Pancreas (tissue), 10 donors: ENCODE measurements at places on chromosomes 16 and 17. TPM values are rescaled to one million over a fixed set of nuclear protein-coding genes. Genes with fewer than 3 reads are reported as not detected.
A peak's percentile ranks its signal among the peaks of the same experiment; 100 is the strongest.

The TMIGD1 gene
- total RNA-seq = not detected

DNA sequence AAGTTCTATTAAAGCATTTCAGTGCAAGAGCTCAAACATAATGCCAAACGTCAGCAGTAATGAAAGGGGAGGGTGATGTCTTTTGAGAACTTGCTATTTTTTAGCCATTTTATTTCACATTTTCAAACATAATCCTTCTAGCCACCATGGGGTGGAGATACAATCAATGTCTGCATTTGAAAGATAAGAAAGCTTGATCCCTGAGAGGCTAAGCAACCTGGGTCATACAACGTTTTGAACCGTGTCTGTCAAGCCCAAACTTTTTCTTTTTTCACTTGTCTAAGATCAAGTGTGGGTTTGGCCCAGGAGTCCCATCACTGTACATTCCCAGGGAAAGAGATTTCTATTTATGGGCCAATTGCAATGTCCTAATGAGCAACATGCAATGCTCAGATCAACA, 331.1 kb downstream of the SLC39A11 start:
- no peak for DNase-seq

DNA sequence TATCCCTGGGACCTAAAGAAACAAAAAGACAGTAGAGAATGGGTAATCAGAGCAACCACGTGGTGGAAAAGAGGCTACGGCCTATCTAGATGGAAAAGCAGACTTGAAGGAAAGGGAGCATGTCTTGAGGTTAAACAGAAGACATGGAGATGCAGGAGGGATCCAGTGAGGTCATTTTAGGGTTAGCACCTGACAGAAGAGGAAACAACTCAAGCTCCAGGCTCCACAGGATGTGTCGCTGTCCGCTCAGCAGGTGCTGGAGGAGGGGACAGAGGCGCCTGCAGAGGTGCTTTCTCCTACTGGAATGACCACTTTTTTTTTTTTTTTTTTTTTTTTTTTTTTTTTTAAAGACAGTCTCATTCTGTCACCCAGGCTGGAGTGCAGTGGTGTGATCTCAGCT, 47.5 kb upstream of the CLEC3A start:
- DNase-seq = no peak

DNA sequence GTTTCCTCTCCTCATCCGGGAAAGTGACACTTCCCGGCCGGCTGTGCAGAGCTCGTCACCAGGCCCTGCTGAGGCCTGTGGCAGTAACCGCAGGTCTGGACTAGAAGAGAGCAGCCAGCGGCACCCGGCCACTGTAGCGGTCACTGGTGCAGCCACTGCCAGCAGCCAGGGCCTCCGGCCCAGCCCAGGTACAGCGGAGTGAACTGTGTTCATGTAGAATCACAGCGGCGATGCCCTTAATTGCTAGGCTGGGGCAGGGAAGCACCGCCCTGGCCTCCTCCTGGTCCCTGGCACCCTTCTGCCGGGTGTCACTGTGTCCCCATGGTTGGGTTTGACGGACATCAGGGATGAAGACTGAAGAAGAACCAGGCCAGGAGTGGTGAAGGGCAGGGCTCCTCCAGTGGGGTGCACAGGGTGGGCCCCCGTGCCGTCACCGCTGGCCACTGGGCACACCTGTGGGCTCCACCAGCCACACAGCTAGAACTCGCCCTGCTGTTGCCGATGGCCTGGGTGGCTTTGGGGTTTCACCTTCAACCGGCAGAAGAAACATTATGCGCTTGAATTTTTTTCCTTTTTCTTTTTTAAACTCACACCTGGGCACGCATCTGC, 165.2 kb upstream of the CHMP6 start:
- DNase-seq = no peak

The DPEP2 gene
- total RNA-seq = not detected

DNA sequence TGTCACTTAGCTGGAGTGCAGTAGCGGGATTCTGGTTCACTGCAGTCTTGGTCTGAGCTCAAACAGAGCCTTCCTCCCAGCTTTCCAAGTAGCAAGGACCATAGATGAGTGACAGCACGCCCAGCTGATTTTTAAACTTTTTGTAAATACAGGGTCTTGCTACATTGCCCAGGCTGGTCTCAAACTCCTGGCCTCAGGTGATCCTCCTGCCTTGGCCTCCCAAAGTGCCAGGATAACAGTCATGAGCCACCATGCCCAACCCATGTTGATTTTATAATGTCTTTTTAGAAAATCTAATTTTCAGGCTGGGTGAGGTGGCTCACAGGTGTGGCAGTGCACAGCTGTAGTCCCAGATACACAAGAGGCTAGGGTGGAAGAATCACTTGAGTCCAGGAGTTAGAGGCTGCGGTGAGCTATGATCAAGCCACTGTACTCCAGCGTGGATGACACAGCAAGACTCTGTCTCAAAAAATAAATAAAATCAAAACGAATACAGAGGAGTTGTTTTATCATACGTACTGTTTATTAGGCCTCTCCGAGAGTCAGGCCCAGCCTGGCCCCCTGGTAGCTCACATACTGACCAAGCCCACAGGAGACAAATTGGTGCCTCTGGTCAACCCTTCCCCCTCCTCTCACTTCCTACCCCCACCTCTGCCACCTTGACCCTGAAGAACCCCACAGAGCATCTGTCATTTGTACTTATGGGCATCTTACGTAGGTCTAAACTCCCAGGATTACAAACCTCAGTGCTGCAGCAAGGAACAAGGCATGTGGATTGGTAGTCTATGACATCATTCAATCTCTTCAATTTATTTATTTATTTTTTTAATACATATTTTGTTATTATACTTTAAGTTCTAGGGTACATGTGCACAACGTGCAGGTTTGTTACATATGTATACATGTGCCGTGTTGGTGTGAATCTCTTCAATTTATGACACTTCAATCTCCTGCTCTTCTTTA, 13.6 kb downstream of the C16orf86 start:
- no peak for DNase-seq

DNA sequence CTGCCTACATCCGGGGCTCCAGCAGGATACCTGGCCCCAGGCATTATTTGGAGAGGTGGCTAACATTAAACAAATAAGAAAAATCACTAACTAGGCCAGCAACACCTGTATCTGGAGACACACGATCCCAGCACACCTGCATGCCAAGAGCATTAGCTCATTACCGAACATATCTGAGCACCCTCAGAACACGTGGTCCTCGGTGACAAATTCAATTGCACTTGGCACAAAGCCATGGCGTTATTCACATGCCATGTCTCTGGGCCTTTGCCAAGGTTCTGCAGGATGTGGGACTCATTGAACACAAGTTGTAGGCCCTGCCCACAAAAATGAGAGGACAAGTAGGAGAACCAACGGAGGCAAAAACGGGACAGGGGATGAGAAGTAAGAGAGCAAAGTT, 552.3 kb downstream of the TOX3 start:
- DNase-seq = peak; percentile 66

GRCh38 chr16:52408191-52408845, 138.6 kb downstream of the TOX3 start:
- no peak for DNase-seq

DNA sequence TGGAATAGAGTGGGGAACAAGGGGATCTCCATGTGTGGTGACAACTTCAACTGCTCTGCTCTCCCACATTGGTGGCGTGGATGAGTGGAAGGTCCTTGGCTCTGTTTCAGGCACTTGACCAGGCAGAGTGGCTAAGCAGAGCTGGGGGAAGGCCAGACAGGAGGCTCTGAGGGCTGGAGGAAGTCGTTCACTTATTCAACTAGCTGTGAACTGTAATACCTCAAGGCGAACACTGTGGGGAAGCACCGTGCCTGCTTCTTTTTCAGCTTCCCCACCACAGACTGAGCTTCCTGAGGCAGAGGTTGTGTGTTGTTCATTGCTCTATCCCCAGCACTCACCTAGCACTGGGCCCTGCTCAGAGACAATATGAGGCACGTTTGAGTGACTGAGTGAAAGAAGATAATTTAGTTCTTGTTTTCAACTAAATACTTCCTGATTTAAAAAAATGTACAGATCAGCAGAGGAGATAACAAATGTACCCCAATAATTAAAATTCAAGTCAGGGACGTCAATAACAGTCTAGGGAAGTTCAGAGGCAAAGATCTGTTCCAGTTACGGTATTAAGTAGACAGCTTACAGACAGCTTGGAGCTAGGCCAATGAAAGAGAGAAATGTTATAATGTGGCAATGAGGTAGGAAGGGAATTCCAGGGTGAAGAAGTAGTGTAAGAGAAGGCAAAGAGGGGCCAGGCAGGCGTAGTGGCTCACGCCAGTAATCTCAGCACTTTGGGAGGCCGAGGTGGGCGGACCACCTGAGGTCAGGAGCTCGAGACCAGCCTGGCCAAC, 34.7 kb downstream of the MYO18A start:
- DNase-seq = peak; percentile 66

The PERCC1 gene
- not detected for total RNA-seq

The C1QTNF1 gene
- total RNA-seq = 5.3 TPM

DNA sequence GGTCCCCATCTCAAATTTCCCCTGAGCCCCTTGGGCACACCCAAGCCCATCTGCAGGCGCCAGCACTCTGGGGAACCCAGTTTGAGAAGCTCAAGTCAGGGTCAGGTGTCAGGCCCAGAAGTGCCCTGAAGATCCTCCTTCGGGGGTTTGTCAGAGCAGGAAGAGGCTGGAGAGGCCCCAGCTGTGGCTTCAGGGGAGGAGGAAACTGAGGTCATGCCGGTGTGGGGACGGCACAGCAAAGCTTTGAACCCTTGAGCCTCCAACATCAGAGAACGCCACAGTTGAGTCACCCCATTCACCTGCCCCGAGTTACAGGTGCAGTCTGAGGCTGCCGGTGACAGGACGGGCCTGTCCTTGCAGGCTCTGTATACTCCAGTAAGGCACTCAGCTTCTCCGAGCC, 140.2 kb upstream of the CIBAR2 start:
- no peak for DNase-seq

GRCh38 chr17:2057760-2058585, 3.1 kb downstream of the HIC1 start:
- peak; percentile 68 for DNase-seq

DNA sequence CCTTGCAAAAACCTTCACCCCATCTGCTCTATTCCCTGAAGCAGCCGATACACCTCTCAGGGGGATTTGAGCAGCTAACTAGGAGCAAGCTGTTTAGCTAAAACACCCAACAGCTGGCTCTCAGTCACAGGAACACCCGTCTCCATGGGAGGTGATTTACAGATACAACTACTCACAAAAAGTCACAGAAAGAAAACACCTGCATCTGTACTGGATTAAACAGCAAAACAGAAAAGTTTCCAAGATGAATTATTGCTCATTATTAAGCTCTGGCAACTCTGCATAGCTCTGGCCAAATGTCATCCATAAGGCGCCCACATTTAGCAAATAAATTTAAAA, 22.3 kb downstream of the GJC1 start:
- DNase-seq = no peak

DNA sequence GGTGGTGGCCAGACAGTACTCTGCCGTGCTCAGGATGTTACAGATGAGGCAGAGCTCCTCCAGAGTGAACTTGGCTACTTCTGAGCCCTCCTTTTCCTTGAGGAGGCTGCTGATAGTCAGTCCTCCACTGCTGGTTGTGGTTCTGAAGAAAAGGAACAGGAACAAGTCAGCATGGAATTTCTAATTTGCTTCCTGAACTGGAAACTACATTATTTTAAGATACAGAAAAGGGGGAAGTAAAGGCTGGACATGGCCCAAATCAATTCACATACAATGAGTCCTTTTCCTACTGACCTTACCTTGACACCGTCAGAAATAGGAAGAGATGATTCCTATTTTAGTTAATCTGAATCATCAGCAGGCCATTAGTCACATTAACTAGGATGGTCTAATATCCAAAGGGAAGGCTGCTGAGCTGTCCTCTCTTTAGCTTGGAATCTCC, 154.2 kb downstream of the VPS53 start:
- no peak for DNase-seq

DNA sequence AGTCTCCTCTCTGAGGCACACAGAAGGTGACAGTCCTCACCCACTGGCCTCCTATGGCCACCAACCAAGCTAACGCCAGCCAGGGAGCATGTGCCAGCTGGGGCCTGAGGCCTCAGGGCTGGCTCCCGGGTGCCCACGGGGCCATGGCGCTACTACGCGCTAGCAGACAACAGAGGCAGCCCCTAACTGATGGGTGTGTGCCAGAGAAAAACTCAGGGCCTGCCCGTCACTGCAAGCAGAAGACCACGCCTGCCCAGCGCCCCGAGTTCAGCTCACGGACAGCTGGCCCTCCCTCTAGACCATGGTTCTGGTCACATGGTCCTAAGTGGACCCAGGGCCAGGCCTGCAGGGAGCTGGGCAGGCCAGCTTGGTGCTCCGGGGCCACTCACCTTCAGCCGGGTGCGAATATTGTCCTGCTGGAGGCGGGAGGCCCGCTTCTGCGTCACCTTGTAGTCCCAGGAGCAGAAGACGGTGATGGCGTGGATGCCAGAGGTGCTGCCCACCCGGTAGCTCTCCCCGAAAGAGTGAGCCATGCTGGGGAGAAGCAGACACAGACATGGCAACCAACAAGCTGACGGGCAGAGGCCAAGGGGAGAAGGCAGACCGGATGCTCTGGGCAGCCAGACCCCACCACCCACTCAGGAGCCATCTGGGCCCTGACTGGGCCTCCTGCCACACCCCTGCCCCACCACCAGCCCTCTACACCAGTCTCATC, 6.2 kb downstream of the TMC6 start:
- no peak for DNase-seq

DNA sequence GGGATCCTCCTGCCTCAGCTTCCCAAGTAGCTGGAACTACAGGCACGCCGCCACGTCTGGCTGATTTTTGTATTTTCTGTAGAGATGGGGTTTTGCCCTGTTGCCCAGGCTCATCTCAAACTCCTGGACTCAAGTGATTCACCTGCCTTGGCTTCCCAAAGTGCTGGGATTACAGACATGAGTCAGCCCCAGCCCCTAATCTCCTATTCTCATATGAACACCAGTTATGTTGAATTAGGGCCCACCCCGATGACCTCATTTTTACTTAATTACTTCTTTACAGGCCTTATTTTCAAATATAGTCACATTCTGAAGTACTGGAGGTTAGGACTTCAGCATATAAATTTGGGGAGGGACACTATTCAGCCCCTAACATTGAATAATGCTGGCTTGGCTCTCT, 49.2 kb downstream of the ZNRF1 start:
- DNase-seq = no peak

The ANKFN1 gene
- total RNA-seq = not detected

GRCh38 chr16:57666353-57667047, 1.6 kb upstream of the ADGRG3 start:
- no peak for DNase-seq

The MYADML2 gene
- not detected for total RNA-seq

The REXO5 gene
- total RNA-seq = 2.2 TPM

The FAM171A2 gene
- 0.28 TPM for total RNA-seq
